ENCODE measurements at places on chromosomes 3 and 15. TPM values are rescaled to one million over a fixed set of nuclear protein-coding genes. Genes with fewer than 3 reads are reported as not detected.

The TNFSF10 gene
- 5.5 TPM for total RNA-seq

The CLDN16 gene
- 0.46 TPM for total RNA-seq

The FAM81A gene
- total RNA-seq = 22.6 TPM

The GOLGA8N gene
- total RNA-seq = 4.6 TPM

The SLC28A1 gene
- total RNA-seq = 0.23 TPM

The DCP1A gene
- 13.1 TPM for total RNA-seq

The GHSR gene
- total RNA-seq = 0.69 TPM

The ST3GAL6 gene
- total RNA-seq = 10.6 TPM

The CHDH gene
- 3.9 TPM for total RNA-seq

The CLCN2 gene
- 12.2 TPM for total RNA-seq

The ZNF502 gene
- 13.8 TPM for total RNA-seq

The GALK2 gene
- total RNA-seq = 39.4 TPM

The C3orf49 gene
- total RNA-seq = not detected

The SYNM gene
- total RNA-seq = 14.8 TPM

The HRG gene
- total RNA-seq = not detected

The CCDC39 gene
- total RNA-seq = 3.9 TPM

The FETUB gene
- not detected for total RNA-seq

The PTH1R gene
- 4.2 TPM for total RNA-seq

The PCYT1A gene
- 35.8 TPM for total RNA-seq

The IL5RA gene
- total RNA-seq = 11.1 TPM
